ENCODE measurements at places on chromosomes 12 and 14.
A peak's percentile ranks its signal among the peaks of the same experiment; 100 is the strongest.

DNA sequence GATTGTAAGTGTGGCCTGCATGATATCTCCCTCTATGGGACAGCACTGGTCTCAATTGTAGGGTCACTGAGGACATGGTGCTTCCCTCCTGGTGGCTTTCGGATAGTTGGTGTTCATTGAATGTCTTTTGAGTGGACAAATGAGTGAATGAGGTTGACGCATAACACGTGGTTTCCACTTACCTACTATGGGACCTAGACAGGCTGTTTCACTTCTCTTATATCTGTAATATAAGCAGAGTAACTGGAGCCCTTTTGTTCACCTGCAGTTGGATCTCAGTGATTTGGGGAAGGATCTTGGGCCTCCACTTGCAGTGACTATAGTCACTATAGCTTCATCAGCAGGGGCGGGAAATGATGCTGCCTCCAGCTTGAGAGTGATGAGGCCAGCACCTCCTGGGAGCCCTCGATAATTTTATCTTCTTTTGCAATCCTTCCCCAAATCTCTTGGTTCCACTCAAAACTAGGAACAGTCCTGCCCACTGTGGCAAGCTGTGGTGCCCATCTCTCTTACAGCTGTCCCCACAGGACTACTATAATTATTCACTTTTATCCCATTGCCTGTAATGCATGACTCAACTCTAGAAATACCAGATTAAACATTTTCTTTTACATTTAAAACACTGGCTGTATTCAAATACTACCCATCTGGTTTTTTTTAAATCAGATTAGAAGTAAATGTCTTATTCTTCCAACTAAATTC lies 242.9 kb downstream of the CHST11 start:
- no peak for DNase-seq

DNA sequence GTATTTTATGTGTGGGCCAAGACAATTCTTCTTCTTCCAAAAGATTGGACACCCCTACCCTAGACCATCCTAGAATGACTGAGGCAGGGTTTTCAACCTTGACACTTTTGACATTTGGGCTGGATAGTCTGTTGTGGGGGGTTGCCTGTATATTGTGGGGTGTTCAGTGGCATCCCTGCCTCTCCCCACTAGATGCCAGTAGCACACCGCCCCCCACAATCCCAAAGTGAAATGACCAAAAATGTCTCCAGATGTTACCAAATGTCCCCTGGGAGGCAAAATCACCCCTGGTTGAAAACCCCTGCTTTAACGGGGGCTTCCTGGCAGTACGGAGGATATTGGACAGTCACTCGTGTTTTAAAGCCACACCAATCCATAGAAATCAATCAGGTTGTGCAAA lies 219.6 kb downstream of the PHETA1 start:
- no peak for DNase-seq

- no peak for DNase-seq
These were observed 203.8 kb upstream of the SFSWAP start for GRCh38 chr12:131507094-131507493.

GRCh38 chr14:32941668-32942065 lies 3.0 kb downstream of the NPAS3 start:
- DNase-seq, result no peak

GRCh38 chr14:65566820-65567522 lies 154.4 kb downstream of the FUT8 start:
- DNase-seq, result no peak

GRCh38 chr12:132422040-132422380 lies 67.9 kb upstream of the FBRSL1 start:
- no peak for DNase-seq

DNA sequence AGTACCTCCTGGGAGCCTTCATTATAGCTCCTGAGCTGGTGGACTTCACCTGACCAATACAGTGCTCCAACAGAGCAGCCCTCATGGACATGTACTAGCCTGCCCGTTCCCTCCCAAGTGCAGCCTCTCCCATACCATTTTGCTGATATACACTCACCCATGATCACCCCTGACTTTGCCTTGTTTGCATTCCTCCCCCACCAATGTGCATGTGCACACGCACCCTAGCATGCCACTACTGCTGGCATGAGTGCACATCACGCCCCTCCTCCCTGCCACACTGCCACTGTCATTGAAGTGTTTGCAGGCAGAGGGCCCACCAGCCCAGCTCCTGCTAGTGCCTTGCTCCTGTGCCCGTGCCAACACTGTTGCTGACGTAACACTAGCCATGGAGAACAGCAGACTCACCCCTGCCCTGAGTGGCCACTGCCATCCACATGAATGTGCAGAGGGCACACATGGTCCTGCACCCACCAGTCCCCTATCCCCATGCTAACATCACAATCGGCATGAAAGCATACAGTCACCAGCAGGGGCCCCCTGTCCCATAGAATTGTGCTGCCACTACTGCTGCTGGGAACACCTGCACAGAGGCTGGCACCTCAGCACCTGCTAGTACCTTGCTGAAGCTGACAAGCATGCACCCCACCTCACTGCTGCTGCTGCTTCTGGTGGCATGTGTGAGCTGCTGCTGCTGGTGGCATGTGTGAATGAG lies 110.3 kb downstream of the SINHCAF start:
- no peak for DNase-seq

DNA sequence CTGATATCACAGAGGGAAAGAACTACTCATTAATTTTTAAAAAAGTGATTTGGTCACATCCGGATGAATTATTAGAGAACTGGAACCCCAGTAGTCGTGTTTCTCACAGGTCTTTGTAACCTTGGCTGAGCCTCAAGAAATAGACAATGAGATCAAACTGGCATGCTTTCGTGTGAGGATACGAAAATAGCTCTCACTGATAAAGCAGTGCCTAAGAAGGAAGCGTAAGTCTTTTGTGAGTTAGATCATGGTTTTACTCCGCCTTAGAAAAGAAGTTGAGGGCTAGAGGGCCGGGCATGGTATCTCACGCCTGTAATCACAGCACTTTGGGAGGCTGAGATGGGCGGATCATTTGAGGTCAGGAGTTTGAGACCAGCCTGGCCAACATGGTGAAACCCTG lies 33.8 kb upstream of the GALNT16 start:
- peak; percentile 30 for DNase-seq
